ENCODE measurements at places on chromosomes 16 and 17.

DNA sequence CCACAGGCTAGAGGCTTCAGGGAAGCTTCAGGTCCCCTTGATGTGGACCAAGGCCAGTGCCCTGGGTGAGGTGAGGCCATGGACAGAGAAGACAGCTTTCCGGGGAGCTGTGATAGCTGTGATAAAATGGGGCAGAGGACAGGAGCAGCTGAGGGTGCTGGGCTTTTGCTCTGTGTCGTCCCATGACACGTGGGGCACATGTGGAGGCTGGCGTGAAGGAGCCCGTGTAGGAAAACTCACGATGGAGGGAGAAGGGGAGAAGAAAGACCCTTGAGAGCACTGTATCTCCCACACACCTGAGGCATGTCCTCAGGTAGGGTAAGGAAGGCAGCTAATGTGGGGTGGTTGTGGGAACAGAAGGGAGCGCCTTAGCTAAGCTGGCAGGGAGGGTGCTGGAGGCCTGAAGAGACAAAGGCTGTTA lies 21.3 kb downstream of the B9D1 start:
- DNase-seq, result no peak

DNA sequence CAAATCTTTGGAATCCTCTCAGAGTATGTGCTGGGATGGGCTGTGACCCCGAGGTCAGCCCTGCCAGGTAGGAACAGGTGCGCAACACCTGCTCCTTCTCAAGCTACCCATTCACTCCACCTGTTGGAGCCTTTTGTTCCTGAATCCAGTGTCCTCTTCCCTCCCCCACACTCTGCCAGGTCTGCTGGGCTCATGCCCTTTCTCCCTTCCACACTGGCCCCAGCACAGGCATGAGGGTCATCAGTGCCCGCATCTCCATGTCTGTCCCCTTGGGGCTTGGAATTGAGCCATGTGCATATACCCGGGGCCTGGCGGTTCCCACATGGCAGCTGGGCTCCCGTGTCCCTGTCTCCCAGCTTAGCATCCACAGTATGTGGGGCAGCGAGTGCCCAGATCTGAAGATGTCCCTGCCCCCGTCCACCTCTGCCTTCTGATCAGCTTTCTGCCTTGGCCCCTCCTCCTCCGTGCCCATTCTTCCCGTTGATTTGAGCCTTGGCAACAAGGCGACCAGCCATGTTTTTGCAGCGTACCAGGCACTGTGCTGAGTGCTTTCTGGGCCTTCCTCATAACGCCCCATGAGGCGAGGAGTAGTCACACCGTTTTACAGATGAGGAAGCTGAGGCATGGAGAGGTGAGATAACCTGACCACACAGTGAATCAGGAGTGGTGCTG lies 102.2 kb downstream of the RAP1GAP2 start:
- no peak for DNase-seq

DNA sequence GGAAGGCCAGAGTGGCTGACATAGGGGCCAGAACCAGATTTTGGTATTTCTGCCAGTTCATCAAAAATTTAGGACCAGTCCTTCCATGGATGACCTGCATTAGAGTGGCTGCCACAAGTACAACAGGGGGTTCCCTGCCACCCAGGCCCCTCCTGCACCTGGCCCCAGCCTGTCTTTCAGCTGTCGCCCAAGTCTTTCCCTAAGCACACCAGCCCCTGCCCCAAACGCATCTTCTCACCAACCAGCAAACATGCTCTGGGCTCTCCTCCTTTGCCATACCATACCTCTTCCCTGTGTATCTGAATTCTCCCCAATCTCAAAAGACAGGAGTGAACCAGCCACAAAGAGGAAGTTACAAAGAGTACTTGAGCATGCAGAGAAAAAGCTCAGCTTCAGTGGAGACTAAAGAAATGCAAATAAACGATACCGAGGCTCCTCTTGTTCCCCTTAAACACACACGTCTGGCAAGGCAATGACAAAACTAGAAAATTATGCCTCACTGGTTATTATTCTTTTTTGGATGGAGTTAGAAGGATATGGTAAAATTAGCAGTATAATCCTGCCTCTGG lies 130.6 kb downstream of the DYNLRB2 start:
- no peak for DNase-seq

- DNase-seq, result no peak
These were observed 24.1 kb downstream of the KIAA0513 start for GRCh38 chr16:85051683-85052082.

GRCh38 chr16:86994651-86995171 lies 322.5 kb downstream of the C16orf95 start:
- DNase-seq, result no peak

- no peak for DNase-seq
These were observed 24.8 kb downstream of the SLC38A10 start for GRCh38 chr17:81270279-81270678.

DNA sequence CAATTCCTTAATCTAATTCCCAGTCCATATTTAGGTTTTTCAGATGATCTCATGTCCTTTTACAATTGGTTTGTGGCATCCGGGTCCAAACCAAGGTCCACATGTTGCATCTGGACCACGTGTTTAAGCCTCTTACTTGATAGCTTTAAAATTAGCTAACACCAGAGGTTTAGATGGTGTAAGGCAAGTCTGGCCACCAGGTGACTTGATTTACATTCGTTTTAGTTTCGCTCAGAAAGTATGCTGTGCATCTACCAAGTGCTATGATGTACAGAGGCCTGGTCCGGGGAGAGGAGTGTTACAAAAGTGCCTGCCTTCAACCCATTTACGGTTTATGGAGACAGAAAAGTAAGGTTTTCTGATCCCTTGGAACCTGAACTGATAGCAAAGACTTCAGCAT lies 878 bp upstream of the DNAJA2 start:
- peak; percentile 11 for DNase-seq

DNA sequence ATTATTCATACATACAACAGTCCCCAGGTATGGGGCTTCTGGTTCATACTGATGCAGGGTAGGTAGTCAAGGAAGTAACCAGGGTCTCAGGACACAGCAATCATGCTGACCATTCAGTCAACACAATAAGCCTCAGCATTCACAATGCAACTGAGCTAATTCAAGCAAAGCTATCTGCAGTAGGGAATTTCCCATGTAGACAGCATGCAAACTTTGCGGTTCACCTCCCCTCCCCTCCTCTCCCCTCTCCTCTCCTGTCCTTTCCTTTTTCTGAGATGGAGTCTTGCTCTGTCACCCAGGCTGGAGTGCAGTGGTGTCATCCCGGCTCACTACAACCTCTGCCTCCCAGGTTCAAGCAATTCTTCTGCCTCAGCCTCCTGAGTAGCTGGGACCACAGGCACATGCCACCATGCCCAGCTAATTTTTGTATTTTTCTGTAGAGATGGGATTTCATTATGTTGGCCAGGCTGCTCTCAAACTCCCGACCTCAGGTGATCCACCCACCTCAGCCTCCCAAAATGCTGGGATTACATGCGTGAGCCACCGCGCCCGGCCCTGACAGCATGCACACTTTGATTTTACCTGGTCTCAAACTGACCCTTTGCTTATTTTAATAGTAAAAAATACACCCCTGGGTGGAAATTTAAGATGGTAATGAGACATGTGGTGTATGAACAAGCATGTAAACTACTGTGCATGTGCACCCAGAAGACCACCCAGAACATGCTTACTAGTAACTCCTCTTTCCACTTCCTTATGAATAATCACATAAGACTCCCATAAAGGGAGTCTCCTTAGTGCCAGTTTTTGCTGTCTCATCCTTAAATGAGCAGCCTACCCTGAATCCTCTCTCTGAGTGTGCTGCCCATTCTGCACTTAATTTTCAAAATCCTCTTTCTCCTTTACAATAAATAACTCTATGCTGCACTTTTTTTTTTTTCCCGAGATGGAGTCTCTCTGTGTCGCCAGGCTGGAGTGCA lies 9.3 kb upstream of the RNF135 start:
- DNase-seq, result no peak

DNA sequence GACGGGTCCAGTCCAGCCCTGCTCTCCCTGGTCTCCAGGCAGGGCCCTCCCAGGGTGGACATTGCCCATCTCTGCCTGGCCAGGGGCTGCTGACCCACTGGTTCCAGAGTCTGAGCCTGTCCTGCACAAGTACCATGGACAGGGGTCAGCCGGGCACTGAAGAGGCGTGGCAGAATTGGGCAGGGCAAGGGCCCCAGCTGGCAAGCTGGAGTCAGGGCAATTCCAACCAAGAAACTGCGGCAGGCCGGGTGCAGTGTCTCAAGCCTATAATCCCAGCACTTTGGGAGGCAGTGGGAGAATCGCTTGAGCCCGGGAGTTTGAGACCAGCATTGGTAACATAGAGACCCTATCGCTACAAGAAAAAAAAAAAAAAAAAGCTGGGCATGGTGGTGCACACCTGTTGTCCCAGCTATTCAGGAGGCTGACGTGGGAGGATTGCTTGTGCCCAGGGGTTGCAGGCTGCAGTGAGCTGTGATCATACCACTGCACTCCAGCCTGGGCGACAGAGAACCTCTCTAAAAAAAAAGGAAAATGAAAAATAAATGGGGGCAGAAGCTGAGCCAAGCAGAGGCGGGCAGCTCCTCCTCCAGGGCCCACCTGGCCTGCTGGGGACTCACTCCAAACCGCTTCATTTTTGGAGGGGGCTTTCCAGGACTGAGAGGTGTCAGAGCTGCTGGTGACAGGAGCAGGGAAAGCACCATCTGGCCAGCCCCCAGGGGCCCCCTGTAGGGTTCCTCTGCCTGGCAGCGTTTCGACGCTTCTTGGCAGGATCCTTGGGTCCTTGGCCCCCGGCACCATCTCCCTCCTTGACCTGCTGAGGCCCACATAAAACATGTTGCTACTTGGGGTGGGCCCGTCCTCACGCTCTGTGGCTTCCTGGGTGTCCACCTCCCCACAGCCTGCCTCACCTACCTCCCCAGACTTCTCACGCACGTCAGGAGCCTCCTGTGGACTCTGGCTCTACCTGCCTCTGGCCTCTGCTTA lies 2.9 kb upstream of the MAFG start:
- no peak for DNase-seq

GRCh38 chr16:57720142-57720575 lies 15.4 kb upstream of the KATNB1 start:
- DNase-seq, result peak; percentile 30

DNA sequence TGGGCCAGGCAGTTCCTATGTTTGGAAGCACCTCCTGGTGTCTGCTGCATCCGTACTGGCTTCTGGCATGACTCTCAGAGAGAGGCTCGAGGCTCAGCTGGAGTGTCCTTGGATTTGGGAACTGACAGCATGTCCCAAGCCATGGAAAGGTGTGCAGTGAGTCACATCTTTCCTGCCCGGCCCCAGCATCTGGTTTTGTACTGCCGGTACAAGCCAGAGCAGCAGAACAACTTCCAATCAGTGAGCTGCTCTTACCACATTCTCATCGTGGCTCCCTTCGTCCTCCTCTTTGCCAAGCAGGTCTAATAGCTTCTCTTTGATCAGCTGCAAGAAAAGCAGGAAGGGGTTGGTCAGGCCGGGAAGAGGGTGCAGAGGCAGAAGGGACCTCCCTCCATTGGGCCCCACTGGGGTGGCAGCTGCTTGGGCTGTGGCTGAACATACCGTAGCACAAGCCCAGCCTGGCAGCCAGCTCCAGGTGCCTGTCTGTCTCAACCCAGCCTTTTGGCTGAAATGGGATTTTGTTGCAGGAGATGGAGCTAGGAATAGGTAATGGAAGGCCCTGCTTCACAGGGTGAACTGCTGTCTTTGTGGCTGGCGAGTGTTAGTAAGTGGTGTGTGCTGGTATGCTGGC lies 24.2 kb downstream of the SPACA3 start:
- DNase-seq, result no peak

- peak; percentile 95 for DNase-seq
These were observed 3.9 kb downstream of the SEPTIN1 start for GRCh38 chr16:30378236-30379157.

- no peak for DNase-seq
These were observed 5.3 kb upstream of the TMEM204 start for GRCh38 chr16:1527836-1528811.

DNA sequence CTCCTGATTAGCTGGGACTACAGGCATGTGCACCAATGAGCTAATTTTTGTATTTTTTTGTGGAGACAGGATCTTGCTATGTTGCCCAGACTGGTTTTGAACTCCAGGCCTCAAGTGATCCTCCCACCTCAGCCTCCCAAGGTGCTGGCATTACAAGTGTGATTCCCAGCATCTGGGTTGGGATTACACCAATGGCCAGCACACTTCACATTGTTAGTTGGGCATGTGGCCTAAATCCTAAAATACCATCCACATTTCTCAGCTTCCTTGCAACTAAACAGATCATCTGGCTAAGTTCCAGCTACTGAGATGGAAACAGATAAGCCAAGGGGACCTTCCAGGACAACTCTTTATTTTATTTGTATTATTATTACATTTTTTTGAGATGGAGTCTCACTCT lies 9.9 kb downstream of the RABEP2 start:
- DNase-seq, result no peak

- no peak for DNase-seq
These were observed 61.2 kb downstream of the USP31 start for GRCh38 chr16:23088018-23088417.

GRCh38 chr16:56332464-56333079 lies 92.8 kb downstream of the AMFR start:
- no peak for DNase-seq

DNA sequence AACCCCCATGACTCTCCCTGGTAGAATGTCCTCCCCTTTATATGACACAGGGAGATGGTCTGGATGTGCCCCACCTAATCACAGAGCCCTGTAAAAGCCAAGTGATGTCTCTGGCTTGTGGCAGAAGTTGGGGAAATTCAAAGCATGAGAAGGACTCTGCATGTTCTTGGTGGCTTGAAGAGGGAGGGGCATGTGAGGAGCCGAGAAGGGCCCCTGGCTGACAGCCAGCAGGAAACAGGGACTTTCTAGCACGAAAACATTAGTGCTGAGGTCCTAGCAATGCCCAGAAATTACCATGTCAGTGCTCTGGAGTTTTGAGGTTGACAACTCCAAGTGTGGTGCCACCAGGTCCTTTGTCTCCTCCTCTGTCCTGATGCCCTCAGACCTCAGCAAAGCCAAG lies 75.9 kb downstream of the USP22 start:
- no peak for DNase-seq

- no peak for DNase-seq
These were observed 14.2 kb downstream of the YWHAE start for GRCh38 chr17:1385861-1386260.

DNA sequence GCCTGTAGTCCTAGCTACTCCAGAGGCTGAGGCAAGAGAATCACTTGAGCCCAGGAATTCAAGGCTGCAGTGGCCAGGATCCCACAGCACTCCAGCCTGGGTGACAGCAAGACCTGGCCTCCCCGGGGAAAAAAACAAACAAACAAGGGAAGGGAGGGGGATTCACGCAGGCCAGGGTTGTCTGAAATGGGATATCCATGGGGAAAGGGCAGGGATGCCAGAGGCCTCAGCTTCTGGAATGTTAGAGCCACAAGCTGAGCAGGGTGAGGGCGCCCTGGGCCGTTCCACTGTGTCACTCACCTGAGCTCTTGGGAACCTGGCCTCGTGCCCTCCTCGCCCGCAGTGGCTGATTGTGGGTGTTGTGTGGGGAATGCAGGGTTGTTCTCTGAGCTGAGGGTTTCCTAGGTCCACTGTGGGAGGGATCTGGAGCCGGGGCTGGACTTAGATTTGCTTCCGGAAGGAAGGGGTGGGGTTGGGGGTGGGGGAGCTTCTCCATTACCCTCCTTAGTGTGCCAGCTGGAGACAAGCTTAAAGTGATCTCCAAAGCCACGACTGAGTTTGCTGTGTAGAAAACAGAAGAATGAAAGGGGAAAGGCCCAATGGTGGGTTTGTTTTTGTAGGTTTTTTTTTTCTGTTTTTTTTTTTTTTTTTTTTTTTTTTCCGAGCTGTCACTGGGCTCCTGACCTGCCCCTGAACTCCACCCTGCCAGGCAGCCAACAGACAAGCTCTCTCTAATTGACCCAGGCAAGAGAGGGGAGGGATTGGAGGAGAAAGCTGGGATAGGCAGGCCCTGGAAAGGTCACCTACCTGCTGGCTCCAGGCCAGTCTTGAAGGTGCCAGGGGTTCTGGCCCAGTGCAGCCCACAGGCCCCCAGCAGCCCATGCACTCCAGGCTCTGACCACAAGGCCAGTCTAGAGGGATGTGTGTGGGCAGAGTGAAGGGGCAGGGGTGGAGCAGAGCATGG lies at the start of gene SULT1A1:
TSS of gene SULT1A1 (minus strand) at position 414 of the 964 bp plus-strand sequence. CDS start 1,189 bp downstream, outside the sequence.
- no peak for DNase-seq
